Renal cortical epithelial cell (primary cell): ENCODE measurements at places on chromosomes 11 and 22.

DNA sequence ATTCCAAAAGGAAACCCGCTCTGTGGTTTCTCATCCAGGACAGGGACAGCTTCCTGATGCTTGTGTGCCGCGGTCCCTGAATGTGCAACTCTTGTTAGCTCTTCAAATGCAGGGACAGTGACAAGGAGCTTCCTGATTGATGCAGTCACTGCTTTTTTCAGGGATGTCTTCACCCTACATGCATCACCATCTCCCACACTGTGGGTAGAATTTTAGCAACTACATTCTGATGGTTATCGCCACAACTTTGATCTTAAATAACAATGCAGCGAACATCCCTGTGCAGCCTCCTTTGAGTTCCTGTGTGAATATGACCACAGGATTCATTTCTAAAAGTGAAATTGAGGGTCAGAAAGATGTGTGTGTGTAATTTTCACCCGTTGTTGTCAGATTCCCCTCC lies 115.0 kb downstream of the GGTLC2 start:
- no peak for DNase-seq

DNA sequence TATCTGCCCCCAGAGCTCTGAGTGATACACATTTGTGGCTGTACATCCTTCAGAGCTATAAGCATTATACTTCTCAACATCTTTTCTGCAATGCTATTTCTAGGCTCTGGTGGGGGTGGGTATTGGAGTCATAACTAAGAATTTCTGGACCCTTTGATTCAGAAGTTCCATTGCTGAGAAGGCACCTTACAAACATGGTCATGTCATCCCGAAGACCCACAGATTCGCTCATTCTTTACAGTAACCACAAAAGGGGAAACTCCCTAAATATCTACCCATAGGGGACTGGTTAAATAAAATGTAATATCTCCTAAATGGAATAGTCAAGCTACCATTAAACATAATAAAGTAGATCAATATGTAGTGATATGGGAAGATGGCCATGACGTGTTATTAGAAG lies 98.8 kb downstream of the PRR5L start:
- no peak for DNase-seq

GRCh38 chr11:64251016-64251752 lies at the start of gene PLCB3:
PLCB3 (plus strand) TSS chr11:64251530; CDS start chr11:64251650, 120 bp downstream.
- DNase-seq: no peak

DNA sequence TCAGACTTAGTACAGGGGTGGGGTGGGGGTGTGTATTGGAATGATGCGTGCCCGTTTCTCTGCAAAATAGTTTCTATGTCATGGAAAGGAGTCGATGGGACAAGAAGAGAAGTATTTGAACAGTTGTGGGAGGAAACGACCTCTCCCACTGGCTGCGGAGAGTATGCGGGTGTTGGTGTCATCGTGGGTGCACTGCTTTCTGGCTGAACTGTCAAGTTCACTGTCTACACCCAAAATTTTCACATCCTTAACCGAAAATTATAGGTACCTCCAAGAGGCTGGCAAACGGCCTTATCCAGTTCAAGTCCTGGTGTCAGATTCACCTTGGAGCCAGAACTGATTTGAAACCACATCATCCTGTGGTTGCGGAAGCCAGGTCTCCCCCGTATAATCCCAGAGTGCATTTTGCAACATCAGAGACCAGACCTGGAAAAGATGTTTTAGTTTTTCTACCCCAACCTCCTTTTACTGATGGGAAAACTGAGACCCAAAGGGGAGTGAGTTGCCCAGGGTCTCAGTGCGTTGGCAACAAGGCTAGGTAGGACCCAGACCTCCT lies 497 bp upstream of the SSRP1 start:
- DNase-seq: no peak

- DNase-seq: no peak
Measured at GRCh38 chr11:41099654-41100053, 359.8 kb downstream of the LRRC4C start.
